ENCODE measurements at places on chromosomes 11 and 22.
A peak's percentile ranks its signal among the peaks of the same experiment; 100 is the strongest.

DNA sequence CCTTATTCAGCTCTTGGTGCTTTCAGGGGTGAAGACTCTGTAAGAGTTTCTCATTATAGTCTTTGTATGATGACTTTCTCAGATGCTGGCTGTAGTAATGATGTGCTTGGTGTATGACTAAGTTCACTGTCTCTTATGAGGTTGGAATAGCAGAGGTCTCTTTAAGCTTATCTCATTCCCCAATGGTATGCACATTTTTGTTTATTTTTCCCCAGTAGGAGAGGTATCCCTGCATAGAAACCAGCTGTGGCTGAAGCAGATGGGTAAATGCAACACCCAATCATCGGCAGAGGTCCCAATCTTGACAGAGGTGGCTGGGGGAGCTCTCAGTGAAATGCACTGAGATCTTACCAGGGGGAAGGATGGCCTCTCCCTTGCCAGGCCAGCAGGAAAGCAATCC is 34.6 kb downstream of the BBOX1 start:
- no peak for DNase-seq

GRCh38 chr11:70244698-70245097 is 25.8 kb upstream of the PPFIA1 start:
- no peak for DNase-seq

DNA sequence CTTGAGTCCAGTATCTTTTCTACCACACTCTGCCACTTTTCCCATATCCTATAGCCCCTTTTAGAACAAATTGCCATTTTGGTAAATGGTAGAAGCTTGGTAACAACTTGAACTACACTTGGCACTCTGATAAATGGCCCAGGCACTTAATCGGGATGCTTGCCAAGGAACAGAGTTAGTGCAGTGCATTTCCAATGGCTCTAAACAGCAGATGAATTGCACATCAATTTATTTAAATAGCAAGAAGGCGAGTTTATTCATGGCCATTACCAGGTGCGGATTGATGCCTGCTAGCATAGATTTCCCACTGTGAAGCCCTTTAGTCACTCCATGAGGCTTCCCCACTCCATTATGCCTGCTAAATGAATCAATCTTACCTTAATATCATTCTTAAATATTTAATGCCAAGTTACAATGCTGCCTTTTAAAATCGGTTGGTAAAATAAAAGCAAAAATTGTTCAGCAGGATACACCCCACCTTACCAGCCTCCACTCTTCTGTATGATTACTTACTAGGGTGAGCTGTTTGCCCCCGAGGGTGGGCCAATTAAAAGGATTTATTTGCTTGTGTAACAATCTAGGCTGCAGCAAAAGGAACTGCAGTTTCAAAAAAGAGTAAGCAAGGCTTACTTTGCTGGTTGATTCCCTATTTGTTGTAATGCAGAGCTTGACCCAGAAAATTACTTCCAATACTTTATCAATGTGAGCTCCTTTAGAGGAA is 136.0 kb upstream of the ARHGAP42 start:
- peak; percentile 10 for DNase-seq

DNA sequence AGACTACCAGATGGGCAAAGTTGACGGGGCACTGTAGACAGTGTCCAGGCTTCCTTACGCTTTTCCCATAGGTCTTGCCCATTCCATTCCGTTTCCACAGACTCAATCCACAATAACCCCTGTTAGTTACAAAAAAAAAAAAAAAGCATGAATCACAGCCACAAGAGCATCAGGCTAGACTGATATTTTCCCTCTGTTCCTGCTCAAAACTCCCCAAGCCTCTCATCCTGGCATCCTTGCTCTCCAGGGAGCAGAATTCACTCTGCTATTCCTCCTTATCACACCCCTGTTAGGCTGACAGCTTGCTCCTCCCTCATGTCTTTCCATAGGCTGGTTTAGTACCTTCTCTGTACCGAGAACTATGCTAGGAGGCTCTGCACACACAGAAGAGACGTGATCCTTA is 42.2 kb downstream of the TMEM123 start:
- no peak for DNase-seq

DNA sequence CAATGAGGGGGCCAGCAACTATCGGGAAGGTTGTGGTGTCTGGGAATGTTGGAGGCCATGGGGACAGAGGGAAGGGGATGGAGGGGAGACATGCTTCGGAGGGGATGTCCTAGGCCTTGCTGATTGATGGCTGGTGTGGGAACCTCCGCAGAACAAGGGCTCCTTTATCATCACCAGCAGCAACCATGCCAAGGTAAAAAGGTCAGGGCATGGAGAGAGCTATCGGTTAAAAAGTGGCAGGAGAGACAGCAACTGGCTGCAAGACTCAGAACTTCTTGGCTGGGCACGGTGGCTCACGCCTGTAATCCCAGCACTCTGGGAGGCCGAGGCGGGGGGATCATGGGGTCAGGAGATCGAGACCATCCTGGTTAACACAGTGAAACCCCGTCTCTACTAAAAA is 3.0 kb downstream of the GSTT4 start:
- DNase-seq = no peak

GRCh38 chr11:102926961-102927623 is 28.4 kb downstream of the MMP13 start:
- no peak for DNase-seq

GRCh38 chr11:133600786-133601185 is 68.5 kb upstream of the OPCML start:
- no peak for DNase-seq

DNA sequence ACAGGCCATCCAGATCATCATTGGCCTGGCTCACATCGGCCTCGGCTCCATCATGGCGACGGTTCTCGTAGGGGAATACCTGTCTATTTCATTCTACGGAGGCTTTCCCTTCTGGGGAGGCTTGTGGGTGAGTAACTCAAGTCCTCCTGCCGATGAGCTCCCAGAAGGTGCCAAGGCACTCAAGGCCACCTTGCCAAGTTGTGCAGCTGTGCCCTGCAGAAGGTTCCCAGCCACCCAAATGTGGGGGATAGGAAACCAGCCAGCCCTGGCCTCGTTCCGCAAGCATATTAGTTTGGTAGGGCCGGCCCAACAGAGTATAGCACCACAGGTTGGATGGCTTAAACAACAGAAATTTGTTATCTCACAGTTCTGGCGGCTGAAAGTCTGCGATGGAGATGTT is 4.0 kb downstream of the MS4A8 start:
- no peak for DNase-seq

DNA sequence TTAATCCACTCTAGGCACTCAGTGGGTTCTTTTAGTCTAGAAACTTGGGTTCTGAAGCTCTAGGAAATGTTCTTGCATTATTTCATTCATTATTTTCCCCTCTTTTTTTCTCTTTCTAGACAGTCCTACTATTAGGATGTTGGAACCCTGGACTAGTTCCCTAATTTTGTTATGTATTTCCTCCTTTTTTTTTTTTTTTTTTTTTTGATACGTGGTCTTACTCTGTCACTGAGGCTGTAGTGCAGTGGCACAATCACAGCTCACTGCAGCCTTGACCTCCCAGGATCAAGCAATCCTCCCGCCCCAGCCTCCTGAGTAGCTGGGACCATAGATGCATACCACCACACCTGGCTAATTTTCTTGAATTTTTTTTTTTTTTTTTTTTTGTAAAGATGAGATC is 9.4 kb downstream of the UPB1 start:
- DNase-seq = no peak

DNA sequence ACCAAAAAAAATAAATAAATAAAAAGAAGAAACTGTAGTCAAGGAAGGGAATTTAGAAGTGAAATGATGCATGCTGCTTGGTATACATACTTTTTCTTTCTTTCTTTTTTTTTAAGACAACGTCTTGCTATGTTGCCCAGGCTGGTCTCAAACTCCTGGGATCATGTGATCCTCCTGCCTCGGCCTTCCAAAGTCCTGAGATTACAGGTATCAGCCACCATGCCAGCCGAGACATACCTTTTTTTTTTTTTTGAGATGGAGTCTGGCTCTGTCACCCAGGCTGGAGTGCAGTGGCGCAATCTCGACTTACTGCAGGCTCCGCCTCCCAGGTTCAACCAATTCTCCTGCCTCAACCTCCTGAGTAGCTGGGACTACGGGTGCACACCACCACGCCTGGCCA is 21.7 kb upstream of the ARRB1 start:
- DNase-seq = no peak

DNA sequence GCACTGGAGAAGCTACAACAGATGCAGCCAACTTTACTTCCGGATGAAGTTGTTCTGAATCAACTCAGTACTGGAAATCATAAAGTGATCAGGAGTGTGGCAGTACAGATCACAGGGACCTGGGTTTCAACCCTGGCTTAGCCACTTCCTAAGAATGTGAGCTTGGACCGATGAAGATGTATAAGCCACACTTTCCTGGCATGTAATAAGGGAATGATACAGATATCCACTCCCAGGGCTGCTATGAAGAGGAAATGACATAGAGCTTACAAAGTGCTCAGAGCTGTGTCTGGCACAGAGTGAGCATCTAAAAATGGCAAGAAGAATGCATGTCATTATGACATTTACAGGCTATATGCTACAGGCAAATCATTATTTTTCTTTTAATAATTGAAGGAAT is 378.7 kb downstream of the NTM start:
- DNase-seq = no peak

DNA sequence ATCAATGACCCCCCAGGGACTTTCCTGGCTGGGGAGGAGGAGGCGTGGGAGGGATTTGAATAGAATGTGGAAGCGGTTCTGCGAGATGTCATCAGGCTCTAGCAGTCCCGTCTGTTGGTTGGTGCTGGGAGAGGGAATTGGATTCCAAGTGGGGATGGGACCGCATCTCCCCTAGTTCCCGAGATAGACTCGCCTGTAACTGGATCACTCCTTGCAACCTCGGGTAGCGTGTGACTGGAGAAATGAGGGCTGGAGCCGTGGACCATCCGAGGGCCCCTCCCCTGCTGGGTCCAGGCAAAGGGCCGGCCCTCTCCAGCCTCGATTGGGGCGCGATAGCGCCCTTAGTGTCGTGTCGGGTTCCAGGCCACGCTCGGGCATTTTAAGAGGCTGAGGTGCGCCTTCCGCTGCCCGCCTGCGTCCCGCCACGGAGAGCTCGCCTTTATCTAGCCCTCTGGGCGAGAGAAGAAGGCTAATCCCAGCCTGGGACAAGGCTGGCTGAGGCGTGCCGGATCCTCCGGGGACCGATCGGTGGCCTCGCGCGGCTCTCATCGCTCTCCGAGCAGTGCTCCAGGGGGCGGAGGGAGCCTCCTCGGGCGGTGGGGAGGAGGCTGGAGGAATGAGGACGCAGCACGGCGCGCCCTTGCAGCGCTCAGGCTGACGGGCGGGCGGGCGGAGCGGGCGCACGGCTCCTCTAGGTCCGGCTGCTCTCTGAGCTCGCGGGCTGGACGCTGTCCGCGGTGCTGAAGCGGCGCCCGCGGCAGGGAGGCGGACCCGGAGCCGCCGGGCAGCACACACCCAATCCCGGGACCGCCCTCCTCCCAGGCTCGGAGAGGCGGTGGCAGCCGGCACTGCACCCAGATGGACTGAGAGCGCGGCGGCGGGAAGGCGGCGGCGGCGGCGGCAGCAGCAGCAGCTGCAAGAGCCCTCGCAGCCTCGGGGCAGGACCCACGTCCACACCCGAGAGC is 107.8 kb downstream of the OSBP2 start:
- peak; percentile 2 for DNase-seq

GRCh38 chr22:44895296-44896055 is 114.3 kb downstream of the PHF21B start:
- DNase-seq = no peak

DNA sequence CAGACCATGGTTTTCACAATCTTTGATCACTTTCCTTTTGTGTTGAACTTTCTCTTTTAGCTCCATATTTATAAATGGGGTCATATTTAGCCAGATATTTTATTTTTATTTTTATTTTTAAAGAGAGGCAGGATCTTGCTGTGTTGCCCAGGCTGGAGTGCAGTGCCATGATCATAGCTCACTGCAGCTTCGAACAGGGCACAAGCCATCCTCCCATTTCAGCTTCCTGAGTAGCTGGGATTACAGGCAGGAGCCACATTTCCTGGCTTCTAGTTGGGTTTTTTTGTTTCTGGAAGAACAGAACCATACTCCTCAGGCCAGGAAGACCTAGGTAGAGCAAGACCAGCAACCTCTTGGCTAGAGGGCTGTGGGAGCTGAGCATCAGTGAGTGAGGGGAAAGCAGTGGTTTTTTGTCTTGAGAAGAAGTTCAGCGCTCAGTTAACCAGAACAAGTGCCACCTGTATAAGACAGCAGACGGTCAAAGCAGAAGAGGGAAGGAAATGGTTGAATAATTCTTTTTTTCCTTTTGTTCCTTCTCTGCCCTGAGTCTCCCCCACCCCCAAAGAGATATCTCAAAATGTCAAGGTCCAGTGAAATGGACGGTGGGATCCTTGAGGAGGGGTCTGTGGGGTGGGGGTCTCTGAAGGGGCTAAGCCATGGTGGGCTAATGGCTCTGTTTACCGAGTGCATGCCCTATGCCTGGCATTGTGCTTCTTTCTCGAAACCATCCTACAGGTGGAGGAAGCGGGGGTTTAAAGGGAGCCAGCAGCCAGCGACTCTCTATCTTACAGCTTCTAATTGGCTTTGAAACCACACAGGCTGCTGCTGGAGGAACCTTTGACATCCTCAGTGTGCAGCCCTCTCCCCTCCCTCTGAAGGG is 63.0 kb downstream of the PTPRJ start:
- DNase-seq = peak; percentile 4

DNA sequence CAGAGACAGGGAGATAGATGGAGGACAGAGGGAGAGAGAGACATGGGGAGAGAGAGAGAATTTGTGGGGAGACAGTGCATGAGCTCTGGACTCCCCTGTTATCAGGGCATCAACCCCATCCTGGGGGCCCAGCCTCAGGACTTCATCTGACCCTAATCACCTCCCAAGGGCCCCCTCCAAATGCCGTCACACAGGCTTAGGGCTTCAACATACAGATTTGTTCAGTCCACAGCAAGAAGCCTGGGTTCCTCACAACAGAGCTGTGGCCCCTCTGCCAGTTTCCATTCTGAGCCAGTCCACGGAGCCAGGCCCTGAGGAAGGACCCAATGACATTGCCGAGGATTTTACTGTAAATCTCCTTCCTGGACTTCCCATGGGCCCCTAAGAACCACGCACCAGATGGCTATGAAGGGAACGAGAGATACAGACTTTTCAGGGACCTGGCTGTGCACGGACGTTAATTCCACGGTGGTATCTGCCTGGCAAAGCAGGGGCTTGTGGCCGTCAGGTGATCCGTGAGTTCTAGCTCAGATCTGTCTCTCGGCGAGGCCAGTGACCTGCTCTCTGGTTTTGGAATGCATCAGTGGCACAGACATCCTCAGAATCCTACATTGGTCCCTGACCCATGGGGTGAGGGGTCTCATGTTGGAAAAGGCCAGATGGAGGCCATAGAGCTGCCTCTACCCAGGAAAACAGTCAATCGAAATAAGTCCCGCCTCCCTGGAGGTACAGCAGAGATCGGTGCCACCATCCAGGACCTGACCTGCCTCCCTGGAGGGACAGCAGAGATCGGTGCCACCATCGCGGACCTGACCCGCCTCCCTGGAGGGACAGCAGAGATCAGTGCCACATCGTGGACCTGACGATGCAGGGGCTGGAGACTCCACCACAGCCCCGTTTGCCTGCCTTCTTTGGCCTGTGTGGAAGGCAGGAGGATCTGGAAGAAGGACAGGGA is 8.7 kb upstream of the B4GALNT4 start:
- no peak for DNase-seq

- DNase-seq = no peak
Measured at GRCh38 chr22:46064966-46065666, 85.2 kb upstream of the PPARA start.

GRCh38 chr11:117071344-117071787 is 26.9 kb downstream of the SIK3 start:
- DNase-seq = no peak
